GM12864 (cell line): ENCODE measurements at places on chromosomes 3 and 15.

DNA sequence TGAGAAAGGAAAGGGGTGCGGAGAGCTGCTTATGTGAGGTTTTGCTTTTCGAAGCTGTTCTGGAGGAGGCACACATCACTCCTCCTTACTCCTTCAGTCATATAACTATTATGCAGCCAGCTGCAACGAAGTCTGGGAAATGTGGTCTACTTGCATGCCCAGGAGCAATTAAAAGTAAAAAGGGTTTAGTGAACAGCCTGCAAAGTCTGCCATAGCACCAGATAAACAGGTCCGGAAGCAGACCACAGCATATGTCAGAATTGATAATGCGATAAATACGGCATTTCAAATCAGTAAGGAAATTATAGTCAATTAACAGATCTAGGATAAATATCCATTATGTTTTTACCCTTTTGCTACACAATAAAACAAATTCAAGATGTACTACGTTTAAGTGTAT lies 99.5 kb downstream of the POLR2M start:
- DNase-seq: no peak

DNA sequence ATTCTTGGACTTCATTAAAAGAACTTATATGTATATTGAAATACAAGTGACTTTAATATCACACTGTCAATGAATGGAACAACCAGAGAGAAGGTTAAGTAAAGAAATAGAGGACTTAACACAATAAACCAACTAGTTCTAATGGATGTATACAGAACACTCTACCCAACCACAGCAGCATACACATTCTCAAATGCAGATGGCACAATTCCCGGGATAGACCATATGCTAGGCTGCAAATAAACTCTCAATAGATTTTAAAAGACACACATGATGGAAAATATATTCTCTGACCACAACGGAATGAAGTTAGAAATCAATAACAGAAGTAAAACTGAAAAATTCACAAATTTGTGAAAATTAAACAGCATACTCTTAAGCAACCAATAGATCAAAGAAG lies 214.3 kb upstream of the LINGO1 start:
- no peak for DNase-seq

GRCh38 chr3:134594331-134594741 lies 56.5 kb downstream of the KY start:
- DNase-seq: no peak

GRCh38 chr15:41713047-41713446 lies 52.8 kb downstream of the MGA start:
- DNase-seq: no peak

DNA sequence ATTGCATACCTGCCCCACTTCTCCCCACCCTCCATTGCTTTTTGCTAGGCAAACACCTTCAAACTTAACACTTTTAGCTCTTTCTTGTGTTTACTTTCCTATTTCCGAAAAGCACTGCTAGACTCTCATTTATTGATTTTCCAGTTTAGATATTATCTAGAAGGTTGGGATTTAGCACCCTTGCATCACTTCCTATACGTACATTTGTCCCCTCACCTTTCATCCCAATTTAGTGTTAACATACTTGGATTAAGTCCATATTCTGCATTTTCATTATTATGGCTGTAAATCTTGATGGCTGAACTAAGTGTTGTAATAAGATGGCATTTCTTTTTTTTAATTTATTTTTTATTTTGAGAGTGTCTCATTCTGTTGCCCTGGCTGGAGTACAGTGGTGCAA lies 39.5 kb downstream of the GOLGA6L10 start:
- DNase-seq: no peak

DNA sequence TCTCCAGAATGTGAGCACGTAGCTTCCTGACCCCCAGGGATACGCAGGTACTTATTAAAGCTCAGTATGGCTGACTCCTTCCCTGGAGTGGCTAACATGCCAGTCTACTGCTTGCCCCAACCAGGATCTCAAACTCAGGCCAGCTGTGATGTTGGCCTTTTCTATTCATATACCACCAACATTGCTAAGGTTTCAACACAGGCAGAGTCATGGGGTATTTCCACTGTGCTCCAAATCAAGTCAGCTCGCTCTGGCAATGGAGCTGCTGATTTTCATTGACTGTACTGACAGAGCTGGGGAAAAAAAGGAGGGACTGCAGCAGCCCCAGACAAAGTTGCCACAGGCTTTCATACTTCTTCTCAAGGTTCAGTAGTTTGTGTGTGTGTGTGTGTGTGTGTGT lies 87.0 kb downstream of the CFAP20DC start:
- no peak for DNase-seq

DNA sequence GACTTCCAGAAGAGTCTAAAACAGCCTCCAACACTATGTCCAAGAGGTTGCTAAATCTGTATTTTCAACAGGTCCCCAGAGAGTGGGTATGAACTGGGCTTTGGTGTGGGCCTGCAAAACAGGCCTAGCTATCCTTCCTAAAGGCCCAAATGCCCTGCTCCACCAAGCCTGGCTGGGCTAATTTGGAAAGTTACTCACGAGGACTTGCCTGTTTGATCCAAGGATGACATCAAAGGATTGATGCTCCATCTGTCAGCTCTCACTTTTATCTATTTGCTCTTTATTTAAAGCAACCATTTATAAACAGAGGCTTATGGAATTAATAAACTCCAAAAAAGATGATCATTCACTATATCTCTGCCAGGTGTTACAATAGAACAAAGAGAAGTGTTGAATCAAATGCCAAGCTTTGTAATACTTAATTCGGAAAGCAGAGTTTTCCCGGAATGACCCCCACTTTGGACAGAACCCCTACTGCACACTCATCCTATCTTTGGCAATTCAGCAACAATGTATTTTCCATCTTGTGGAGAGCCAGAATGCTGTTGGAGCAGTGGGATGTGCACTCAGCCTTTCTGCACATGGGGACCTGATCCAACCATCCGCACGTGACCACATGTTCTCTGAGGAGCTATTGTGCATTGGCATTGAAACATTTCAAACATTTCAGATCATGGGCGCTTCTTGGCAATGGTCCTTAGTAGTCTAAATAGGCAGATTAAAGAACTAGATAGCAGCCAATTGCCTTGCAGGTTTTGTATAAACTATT lies 163.3 kb upstream of the THBS1 start:
- no peak for DNase-seq

- DNase-seq: no peak
Observed at GRCh38 chr15:42042602-42043400, 22.0 kb upstream of the PLA2G4E start.

DNA sequence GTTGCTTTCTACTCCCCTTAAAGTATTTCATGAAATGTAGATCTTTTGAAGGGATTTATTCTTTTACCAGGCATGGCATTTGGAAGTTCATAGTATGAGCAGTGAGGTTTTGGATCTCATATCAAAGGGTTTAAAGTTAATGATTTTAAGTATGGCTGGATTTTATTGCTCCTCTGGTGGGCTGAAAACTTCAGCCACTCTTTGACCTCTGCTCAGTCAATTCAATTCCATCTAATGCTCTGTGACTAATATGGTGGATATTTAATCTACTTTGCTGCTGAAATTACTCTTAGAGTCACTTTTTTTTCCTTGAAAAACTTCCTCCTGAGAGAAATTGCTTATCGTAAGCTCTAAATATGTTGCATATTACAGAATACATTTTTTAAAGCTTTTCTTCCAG lies 218.6 kb downstream of the NR2F2 start:
- no peak for DNase-seq

- no peak for DNase-seq
Observed at GRCh38 chr3:165641569-165642310, 195.5 kb downstream of the BCHE start.

DNA sequence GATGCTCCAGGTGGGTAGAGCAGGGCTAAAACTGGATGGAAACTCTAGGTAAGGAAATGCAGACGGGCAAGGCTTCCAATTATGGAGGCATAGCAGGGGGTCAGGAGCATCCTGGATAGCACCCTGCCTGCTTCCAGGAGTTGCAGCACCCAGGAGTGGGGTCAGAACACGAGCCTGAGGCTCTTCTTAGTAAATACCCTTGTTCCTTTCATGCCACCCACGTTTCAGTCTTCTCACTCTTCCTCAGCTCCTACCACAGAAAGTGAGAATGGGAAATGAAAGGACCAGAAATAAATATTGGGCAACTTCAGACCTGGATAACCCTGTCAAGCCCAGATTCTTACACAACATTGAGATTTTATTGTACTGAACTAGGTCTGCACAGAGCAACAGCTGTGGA lies 16.4 kb downstream of the CCR1 start:
- DNase-seq: no peak

DNA sequence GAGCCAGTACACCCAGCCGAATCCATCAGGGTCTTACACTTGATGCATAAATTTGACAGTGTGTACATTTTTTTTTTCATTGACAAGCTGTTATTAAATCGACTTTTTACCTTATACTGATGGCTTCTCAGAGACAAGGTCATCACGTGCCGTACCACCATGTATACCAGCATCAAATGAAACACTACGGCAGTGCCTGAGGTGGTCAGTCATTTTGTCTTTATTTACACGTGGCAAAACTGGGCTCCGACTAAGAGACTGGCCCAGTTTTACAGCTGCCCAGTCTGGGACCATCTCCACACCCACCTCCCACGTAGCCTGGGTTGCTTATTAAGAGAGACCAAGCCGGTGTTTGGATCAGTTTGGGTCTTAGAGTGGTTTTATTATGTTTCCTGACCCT lies 57.4 kb downstream of the TMEM266 start:
- no peak for DNase-seq

DNA sequence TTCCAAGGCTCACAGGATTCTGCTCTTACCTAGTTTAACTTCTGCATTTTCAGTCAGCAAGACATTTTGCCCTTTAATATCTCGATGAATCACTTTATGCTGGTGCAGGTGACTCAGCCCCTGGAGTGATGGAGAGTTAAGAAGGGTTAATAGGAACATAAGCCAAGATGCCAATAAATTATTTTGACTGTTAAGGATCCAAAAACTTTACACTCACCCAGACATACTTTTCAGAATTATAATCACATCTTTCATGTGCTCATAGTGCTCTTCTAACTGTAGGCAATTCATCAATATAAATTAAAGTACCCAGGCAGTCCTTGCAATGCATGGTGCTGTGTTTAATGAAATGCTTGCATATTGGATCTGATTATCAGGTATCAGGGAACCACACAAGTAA lies 164.1 kb upstream of the SLC2A2 start:
- DNase-seq: no peak

DNA sequence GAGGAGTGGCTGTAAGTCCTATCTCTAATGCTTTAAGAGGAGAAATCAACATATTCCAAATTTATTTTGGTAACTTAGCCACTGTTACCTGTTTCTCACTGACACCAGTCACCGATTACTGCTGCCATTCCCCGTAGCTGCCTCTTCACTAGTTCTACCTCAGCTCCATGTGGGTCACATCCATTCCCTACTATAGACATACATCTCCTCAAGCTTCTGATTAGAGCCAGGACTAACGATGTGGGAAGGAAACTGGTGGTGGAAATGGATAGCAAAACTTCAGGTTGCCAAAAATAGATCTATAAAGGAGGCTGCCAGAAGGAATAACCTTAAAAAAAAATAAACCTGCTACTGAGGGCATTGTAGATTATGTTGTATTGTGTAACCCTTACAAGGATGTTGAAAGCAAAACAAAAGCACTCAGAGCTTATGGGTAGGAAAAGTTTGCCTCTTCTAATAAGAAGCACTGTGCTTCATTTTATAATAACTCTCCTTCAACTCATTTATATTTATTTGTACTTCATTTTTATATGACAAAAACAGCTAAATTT lies 56.0 kb downstream of the KAT2B start:
- DNase-seq: no peak

DNA sequence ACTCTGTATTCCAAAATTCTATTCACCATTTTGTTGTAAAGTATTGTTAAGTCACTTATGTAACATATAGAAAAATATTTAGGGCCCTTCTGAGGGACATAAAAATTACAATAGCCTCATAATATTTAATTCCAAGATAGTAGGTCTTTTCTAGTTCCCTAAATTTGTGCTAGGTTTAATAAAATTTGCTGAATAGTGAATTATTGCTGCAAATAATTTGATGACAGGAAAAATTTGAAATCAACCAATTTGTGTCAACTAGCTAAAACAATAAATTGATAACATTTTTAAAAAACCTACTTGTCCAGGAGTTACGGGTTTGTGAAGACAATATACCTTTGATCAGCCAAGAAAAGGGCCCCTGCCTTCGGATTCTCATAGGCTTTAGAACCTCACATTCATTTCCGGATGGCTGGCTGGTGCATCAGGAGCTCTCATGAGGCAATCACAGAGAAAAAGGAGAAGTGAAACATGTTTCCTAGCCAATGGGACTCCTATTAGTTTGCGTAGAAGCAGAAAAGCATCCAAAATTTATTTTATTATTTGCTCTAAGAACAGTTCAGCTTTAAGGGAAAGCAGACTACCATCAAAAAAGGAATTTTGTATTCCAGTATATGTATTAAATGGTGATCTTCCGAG lies 177.2 kb downstream of the LRRC3B start:
- no peak for DNase-seq

DNA sequence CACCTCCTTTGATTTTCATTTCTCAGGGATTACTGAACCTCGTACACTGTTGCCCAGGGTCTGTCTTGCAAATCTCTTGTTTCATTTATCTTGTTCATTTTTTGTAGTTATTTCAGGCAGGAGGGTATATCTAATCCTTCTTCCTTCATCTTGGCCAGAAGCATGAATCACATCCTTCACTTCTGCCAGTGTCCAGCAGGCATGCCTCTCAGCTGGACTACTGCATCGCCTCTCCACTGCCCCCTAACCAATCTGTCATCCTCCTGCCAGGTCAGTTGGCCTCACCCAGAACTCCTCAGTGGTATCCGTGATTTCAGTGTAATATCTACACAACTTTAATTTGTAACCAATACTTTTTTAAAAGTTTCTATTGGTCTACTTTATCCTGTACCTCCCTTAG lies 297.9 kb downstream of the GABRG3 start:
- no peak for DNase-seq

DNA sequence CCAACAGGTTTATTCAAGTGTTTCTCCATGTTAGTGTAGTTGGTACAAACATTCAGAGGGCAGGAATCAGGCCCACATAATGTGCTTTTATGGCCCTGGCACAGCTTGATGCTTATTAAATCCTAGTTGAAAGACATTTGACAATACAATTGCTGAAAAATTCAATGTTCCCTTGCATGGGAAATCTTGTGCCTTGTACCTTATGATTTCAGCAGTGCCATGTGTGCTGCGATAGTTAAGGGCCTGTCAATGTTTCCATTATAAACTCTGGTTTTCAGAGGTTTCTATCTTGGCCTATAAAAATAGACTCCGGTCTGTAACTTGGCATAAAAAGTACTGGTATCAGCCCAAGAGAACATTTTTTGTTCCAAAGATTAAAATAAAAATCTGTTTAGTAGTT lies 207.2 kb downstream of the TBC1D5 start:
- DNase-seq: no peak
